ENCODE measurements at places on chromosomes 13 and 19.
A peak's percentile ranks its signal among the peaks of the same experiment; 100 is the strongest.

GRCh38 chr13:99634672-99635071 lies 133.4 kb downstream of the TM9SF2 start:
- DNase-seq, result no peak

DNA sequence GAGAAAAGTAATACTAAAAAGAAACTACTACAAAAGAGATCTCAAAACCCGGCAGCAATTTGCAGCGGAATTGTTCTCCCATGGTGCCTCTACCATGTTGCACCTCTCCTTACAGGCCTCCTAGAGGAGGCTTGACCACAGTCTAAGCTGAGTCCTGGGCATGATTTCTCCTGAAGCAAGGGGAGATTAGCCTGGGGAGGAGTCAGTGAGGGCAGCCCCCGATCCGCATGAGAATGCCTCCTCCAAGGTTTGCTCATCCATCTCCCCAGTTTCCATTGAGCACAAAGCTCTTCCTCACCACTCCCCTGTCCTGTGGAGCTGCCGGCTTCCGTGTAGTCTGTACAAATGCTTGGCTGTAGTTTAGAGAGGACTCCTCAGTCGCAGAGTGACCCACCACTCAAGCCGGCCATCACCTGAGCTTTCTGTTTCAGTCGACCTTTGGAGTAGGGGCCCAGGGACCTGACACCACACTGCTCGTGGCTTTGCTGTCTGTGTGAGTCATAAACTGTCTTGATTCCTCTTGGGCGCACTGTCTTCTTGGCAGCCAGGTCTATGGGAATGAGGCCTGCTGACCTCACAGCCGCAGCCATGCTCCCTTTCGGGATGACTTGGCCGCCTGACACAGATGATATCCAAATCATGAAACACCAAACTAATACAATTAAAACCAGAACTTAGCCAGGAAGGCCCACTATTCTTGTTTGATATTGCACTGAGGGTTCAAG lies 72.3 kb downstream of the C1QTNF9 start:
- no peak for DNase-seq

- DNase-seq, result no peak
Observed at GRCh38 chr19:29685326-29685725, 20.1 kb downstream of the PLEKHF1 start.

GRCh38 chr19:58001895-58002369 lies 688 bp downstream of the ZNF606 start:
- DNase-seq, result no peak

GRCh38 chr19:2627855-2628254 lies 74.6 kb downstream of the GNG7 start:
- no peak for DNase-seq

DNA sequence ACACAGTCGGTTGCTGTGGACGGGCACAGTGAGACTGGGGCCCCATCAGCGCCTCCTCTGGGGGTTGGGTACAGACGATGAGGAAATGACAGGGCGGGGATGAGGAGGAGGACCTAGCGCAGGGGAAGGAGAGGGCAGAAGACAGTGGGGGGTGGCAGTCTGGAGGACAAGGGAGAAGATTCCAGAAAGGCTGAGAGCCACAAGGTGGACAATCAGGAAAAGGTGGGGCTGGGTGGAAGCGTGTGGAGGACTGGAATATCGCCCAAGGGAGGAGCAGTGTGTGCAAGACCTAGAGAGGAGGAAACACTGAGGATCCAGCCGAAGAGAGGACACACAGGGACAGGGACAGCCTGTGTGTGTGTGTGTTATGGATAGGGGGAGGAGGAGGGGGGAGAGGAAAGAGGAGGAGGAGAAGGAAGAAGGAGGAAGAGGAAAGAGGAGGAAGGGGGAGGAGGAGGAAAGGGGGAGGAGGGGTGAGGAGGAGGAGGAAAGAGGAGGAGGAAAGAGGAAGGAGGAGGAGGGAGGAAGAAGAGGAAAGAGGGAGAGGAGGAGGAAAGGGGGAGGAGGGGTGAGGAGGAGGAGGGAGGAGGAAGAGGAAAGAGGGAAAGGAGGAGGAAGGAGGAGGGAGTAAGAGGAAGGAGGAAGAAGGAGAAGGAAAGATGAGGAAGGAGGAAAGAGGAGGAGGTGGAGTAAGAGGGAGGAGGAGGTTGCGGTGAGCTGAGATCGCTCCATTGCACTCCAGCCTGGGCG lies 15.8 kb upstream of the GARIN5A start:
- DNase-seq, result no peak

GRCh38 chr13:112767506-112768471 lies 78.0 kb downstream of the ATP11A start:
- no peak for DNase-seq

GRCh38 chr13:74929436-74929835 lies 552.5 kb downstream of the TBC1D4 start:
- DNase-seq, result no peak

- DNase-seq, result no peak
Observed at GRCh38 chr19:7301525-7301924, 7.3 kb upstream of the INSR start.

- peak; percentile 2 for DNase-seq
Observed at GRCh38 chr13:49760558-49760957, 31.9 kb downstream of the KPNA3 start.

- DNase-seq, result no peak
Observed at GRCh38 chr19:5753743-5754142, 30.8 kb downstream of the PRR22 start.

GRCh38 chr13:93723316-93723715 lies 496.7 kb downstream of the GPC6 start:
- no peak for DNase-seq

DNA sequence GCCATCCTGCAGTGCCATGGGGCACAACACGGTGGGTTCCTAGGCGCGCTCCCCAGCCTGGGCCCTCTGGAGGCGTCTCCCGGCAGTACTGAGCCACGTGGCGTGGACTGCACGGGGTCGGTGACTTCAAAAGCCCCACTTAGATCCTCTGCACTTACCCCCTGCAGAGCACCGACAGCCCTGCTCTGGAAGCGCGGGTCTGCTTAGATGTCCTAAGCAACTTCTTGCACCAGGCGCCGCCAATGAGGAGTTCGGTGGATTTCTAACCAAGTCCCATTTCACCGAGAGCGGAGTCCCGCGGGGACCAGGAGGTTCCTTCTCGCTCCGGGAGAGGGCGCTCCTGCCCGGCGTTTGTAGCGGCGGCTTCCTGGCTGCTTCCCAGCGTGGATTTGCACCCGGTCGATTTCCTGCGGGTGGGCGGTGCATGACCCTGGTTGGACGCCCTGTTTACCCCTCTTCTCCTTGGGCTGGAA lies 25.2 kb upstream of the ZNF845 start:
- no peak for DNase-seq

DNA sequence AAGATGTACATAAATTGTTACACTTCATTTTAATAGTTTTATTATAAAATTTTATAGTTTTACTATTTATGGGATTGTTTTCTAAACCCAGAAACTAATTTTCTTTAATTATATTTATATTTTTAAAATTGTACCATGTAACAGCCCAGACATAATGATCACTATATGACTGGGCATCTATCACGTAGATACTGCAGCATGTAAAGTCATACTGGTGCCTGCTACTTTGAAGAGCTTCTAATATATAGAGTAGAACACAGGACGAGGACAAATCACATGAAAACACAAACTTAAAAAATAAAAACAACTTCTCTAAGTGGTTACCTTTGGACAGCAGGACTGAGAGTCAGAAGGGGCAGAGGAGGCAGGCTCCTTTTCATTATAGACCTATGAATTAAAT lies 5.3 kb downstream of the ELF1 start:
- DNase-seq, result no peak

- no peak for DNase-seq
Observed at GRCh38 chr19:20259615-20260014, 92.6 kb downstream of the ZNF486 start.

GRCh38 chr13:25380082-25380481 lies 8.3 kb downstream of the ATP8A2 start:
- DNase-seq, result no peak

DNA sequence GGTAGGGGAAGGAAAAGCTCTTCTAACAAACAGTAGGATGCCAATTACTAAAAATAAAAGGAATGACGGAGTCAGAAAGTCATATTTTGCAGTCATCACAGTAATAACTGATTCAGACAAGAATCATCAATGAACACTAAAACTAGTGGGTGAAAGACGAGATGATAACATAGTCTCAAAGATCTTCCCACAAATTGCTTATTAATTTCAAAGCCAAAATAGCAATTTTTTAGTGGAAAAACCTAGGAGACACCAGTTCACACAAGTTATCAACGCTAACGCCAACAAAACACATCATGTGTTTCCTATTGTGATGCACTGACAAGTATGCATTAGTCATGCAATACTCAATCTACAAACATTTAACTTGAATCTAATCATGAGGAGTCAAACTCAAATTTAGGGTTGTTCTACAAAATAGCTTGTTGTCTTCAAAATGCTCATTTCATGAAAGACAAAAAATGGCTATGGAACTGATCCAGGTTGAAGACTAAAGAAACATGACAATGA lies 18.6 kb downstream of the ZNF233 start:
- DNase-seq, result no peak

DNA sequence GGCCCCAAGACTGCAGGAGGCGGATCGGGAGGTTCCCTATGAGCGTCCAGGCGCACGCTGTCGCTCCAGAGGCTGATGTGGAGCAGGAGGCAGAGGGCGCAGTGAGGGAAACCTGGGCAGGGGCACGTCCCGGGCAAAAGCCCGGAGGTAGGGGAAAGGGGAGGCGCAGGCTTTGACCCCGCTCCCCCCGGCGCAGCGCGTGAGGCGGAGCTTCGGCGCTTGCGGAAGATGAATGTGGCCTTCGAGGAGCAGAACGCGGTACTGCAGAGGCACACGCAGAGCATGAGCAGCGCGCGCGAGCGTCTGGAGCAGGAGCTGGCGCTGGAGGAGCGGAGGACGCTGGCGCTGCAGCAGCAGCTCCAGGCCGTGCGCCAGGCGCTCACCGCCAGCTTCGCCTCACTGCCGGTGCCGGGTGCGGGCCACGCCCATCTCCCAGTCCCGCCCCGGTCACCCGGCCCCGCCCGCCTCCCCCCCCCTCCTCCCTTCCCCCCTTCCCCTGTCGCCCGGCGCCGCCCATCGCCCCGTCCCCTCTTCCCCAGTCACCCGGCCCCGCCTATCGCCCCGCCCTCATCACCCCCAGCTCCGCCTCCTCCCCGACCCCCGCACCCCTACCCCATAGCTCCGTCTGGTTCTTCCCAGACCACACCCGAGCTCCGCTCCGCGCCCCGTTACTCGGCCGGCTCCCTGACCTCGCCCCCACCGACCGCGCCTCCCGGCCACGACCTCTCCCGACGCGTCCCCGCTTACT lies 4.1 kb downstream of the HMG20B start:
- no peak for DNase-seq

DNA sequence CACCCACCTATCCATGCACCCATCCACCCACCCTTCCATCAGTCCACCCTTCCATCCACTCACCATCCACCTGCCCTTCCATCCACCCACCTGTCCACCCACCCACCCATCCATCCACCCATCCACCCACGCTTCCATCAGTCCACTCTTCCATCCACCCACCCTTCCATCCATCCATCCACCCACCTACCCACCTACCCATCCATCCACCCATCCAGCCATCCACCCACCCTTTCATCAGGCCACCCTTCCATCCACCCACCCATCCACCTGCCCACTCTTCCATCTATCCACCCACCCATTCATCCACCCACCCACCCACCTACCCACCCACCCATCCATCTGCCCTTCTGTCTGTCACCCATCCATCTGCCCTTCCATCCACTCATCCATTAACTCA lies 17.0 kb downstream of the KLHL26 start:
- DNase-seq, result no peak

- no peak for DNase-seq
Observed at GRCh38 chr19:6719540-6719861, 949 bp downstream of the C3 start.

GRCh38 chr13:37417060-37417441 lies 181.5 kb downstream of the POSTN start:
- no peak for DNase-seq

GRCh38 chr13:19863323-19864023 lies at the start of gene ZMYM5:
Gene ZMYM5, minus strand, starts transcription at chr13:19863649. Its CDS starts 11,469 bp downstream, at chr13:19852180.
- peak; percentile 89 for DNase-seq

DNA sequence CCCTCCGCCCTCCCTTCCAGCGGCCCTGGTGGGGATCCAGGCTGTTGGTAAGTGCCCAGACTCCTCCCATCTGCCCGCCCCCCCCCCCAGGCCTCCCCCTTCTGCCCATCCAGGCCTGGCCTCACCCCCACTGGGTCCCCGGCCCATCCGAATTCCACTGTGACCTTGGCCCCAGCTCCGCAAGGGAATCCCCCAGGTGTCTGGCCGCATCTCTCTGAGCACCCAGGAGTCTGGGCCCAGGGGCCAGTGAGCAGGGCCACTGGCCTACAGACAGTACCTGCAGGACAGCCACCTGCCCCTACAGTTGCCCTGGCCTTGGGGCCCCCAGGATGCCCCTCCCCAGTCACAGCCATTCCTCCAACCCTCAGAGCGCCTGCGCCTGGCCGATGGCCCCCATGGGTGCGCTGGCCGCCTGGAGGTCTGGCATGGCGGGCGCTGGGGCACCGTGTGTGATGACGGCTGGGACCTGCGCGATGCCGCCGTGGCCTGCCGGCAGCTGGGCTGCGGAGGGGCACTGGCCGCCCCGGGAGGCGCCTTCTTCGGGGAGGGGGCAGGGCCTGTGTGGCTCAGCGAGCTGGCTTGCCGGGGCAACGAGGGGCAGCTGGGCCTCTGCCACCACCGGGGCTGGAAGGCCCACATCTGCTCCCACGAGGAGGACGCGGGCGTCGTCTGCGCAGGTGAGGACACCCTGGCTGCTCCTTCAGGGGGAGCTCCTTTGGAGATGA lies 912 bp downstream of the SSC5D start:
- no peak for DNase-seq

GRCh38 chr19:20607943-20608342 lies 42.4 kb upstream of the ZNF737 start:
- DNase-seq, result no peak

GRCh38 chr19:30446850-30447552 lies 74.8 kb downstream of the ZNF536 start:
- no peak for DNase-seq

DNA sequence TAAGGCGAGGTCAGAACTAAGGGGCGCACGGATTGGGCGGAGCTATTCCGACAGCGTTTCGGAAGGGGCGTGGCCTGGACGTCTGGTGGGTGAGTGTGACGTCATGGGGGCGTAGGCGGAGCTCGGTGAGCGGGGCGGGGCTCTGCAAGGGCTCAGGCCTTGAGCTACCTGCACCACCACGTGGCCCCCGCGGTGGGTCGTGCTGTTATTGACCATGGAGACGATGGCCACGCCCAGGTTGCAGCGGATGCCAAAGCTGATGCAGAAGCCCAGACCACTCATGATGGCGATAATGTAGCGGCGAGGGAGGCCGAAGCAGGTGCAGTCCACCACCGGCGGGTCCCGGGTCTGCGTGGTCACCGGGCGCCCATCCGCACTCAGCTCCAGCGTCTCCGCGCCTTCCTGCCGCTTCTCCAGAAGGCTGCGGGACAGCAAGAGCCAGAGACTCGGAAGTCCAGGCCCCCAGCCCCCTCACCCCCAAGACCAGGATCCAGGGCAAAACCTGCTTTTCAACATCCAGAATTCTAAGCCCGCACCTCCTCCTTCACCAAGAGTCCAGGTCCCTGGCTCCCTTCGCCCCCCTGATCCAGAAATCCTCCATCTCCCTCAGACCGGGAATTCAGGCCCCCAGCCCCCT lies 4.8 kb downstream of the SLC17A7 start:
- no peak for DNase-seq
